ENCODE measurements at places on chromosomes 11 and 22.

- H3K27me3 ChIP-seq: no peaks in the 10 kb centered on the region
- no peak overlapping the region for H3K4me3 ChIP-seq
- H3K4me1 ChIP-seq: peaks cover 6% of the 10 kb centered on the region
- H3K27ac ChIP-seq: no peak overlapping the region
These were observed 10.2 kb downstream of the SIRT3 start for GRCh38 chr11:225734-226453.

- H3K4me3 ChIP-seq: no peak overlapping the region
- H3K4me1 ChIP-seq: peaks cover 12% of the 10 kb centered on the region
- no peaks in the 10 kb centered on the region for H3K36me3 ChIP-seq
- H3K27me3 ChIP-seq: peaks cover 19% of the 10 kb centered on the region
- H3K27ac ChIP-seq: no peak overlapping the region
These were observed 50.7 kb upstream of the TTC12 start for GRCh38 chr11:113263458-113264259.

GRCh38 chr11:13102865-13103539, 93.9 kb downstream of the RASSF10 start:
- no peak overlapping the region for H3K27ac ChIP-seq
- no peak overlapping the region for H3K4me3 ChIP-seq
- no peaks in the 10 kb centered on the region for H3K36me3 ChIP-seq
- H3K4me1 ChIP-seq: no peaks in the 10 kb centered on the region
- DNase-seq: no peak

GRCh38 chr11:128005562-128005961, 581.8 kb downstream of the ETS1 start:
- no peaks in the 10 kb centered on the region for H3K36me3 ChIP-seq
- DNase-seq: no peak
- H3K4me1 ChIP-seq: no peaks in the 10 kb centered on the region
- no peak overlapping the region for H3K27ac ChIP-seq

- no peak overlapping the region for H3K27ac ChIP-seq
- no peaks in the 10 kb centered on the region for H3K27me3 ChIP-seq
- peaks cover 5% of the 10 kb centered on the region for H3K4me1 ChIP-seq
- H3K36me3 ChIP-seq: peaks cover 25% of the 10 kb centered on the region
- H3K4me3 ChIP-seq: no peak overlapping the region
These were observed 8.1 kb downstream of the DESI1 start for GRCh38 chr22:41612603-41613306.

All from T-helper 2 cell treated with Interferon-gamma antibody and Interleukin-4, amounts not matched to agents 5 μg/mL and 100 μg/mL, for 36 hours (primary cell).